ENCODE measurements at places on chromosomes 7 and 10.
A peak's percentile ranks its signal among the peaks of the same experiment; 100 is the strongest.

- DNase-seq, result no peak
These were observed 25.6 kb downstream of the BLVRA start for GRCh38 chr7:43784030-43784584.

DNA sequence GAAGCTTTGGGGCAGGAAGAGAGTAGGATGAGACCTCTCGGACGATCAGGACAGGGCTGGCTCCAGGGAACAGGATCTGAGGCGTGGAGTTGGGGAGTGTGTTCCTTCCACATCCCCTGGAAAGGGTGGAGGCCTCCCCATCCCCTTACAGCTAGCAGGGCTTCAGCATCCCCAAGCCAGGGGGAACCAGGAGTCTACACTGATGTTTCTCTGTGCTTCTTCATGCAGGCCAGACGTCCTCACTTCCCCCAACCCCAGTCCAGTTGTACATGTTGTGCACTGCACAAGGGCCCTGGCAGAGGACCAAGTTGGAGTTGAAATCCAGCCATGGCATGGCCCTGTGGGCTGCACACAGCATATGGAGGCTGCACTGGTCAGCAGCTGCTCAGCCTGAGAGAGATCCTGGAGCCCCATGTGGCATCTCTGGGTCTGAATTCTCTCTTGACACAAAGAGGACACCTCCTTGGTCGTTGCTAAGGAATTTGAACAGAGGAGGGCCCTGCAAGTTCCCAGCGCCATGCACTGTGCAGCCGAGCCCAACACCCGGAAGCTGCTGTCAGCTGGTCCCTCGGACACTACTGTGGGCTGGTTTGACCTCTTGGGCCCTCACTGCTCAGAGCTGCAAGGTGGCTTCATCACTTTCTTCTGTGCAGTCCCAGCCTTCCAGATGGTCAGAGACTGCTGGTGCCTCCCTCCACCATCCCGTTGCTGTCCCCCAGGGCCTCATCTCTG is 181.1 kb downstream of the DNAJB6 start:
- DNase-seq, result peak; percentile 13

- DNase-seq, result no peak
These were observed 1.8 kb downstream of the TRPV6 start for GRCh38 chr7:142883571-142884285.

- no peak for DNase-seq
These were observed 458.6 kb downstream of the PLXNA4 start for GRCh38 chr7:132117636-132118035.

DNA sequence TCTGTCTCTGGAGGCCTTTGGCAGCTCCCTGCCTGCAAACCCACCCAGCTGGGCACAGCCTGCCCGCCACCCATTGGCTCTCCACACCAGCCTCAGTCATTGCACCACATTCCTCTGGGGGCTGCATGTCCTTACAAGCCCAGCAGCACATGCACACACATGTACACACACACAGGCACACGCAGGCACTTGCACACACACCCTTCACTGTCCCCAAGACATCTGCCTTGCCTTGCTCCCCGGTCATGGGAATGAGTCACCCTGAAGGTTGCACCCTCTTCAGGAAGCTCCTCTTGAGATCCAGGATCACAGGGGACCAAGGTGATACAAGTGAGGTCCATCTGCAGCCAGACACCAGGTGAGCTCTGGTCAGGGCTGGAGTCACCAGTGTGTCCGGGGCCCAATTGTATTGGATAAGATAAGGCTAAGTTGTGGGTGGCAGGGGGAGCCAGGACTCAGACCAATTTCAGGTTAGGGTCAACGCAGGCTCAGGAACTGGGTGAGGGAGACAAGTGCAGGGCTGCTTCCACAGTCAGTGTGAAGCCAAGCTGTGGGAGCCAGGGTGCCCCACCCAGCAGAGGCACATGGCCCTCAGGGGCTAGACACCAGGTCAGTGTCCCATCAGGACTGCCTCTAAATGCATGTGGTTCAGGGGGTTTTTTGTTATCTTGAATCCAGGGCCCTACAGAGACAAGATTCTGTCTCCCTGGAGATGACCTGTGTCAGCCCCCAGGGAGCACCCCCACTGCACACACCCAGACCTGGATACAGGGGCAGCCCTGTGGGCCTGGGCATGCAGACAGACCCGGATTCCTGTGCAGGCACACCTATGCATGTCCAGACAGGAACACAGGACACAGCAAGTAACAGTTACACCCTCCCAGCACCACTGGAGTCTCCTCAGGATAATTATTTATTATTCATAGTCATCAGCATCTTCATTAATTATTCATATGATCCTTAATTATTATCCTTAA is 33.8 kb downstream of the KCNH2 start:
- no peak for DNase-seq

DNA sequence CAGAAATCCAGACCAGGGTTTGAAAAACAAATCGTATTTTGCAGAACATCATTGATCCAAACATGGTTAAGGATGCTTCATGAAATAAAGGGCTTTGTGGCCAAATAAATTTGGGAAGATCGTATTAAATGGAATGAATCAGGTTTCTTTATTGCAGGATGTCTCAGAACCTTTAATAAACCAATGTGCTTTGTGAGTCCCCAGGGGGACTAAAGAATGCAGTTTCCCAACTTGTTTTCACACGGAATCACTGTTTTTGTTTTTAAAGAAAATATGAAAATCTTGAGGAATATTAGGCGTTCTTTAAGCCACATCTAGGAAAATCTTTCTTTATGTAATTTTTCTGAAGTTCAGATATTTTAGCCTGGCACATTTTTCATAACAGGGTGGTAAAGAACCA is 16.8 kb upstream of the CCDC172 start:
- no peak for DNase-seq

- DNase-seq, result no peak
These were observed 180.3 kb upstream of the GRB10 start for GRCh38 chr7:50962962-50963374.
